ENCODE measurements at places on chromosomes 7 and 10.
A peak's percentile ranks its signal among the peaks of the same experiment; 100 is the strongest.

GRCh38 chr7:72492461-72493065, 80.4 kb upstream of the CALN1 start:
- DNase-seq = peak; percentile 45

- DNase-seq = no peak
These were observed 164.9 kb downstream of the TMEM178B start for GRCh38 chr7:141238596-141239243.

DNA sequence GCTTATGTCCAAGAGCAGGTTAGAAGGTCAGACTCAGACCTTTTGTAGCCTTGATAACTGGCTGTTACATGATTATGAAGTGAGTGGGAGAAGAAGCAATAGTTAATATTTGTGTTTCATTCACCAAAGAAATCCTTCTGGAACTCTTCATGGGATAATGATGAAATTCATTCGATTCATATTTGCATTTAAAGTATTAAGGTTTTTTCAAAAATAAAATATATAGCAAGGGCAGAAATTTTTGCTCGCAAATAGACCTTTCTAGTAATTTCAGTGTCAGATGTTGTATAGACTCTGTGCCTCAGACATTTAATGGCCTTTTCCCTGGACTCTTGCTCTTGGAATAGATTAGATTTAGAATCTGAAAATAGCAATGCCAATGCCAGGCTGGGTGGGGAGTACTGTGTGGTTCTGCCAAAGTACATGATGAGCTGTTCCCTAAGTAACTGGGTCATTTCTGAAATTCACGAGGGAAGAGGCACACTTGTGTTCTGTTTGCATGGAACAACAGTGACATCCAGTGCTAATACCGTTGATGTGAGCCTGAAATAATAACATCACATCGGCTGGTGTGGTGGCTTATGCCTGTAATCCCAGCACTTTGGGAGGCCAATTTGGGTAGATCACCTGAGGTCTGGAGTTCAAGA, 119.2 kb downstream of the MBL2 start:
- no peak for DNase-seq

GRCh38 chr10:35089611-35090161, 455 bp downstream of the CUL2 start:
- peak; percentile 17 for DNase-seq

DNA sequence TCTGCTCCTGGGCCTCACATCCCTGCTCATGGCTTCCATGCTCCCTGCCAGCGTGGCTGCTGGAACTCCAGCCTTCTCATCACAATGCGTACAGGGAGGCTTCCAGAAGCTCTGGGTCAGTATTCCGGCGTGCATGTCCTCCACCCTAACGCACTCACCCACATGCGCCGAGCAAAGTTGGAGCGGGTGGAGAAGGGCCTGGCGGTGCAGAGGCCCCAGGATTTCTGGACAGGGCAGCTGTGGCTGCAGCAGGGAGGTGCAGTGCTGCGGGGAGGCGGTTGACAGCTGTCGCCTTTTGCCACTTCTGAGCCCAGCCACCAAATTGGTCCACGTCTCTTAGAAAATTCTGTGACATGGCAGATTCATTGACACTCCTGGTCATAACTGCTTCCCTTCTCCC, 33.6 kb upstream of the FAM20C start:
- DNase-seq = no peak

GRCh38 chr7:30671793-30672465, 10.3 kb downstream of the CRHR2 start:
- DNase-seq = peak; percentile 73
